ENCODE measurements at places on chromosomes 12 and 14. TPM values are rescaled to one million over a fixed set of nuclear protein-coding genes. Genes with fewer than 3 reads are reported as not detected.

GUCY2C gene
- total RNA-seq: not detected

CLEC1B gene
- total RNA-seq: not detected

FKBP11 gene
- total RNA-seq: 61.1 TPM

HOTAIR gene
- 0.15 TPM for total RNA-seq

SLC6A15 gene
- total RNA-seq: not detected

C12orf54 gene
- total RNA-seq: 0.52 TPM

ATP5F1B gene
- 529 TPM for total RNA-seq

MYO1H gene
- total RNA-seq: not detected

SLC39A9 gene
- total RNA-seq: 60.4 TPM

Data from lung (tissue), 17 donors.